MG63 (cell line): ENCODE measurements at places on chromosomes 6 and 20.

GRCh38 chr20:57287007-57287880 is 20.8 kb upstream of the BMP7 start:
- no peak for DNase-seq

DNA sequence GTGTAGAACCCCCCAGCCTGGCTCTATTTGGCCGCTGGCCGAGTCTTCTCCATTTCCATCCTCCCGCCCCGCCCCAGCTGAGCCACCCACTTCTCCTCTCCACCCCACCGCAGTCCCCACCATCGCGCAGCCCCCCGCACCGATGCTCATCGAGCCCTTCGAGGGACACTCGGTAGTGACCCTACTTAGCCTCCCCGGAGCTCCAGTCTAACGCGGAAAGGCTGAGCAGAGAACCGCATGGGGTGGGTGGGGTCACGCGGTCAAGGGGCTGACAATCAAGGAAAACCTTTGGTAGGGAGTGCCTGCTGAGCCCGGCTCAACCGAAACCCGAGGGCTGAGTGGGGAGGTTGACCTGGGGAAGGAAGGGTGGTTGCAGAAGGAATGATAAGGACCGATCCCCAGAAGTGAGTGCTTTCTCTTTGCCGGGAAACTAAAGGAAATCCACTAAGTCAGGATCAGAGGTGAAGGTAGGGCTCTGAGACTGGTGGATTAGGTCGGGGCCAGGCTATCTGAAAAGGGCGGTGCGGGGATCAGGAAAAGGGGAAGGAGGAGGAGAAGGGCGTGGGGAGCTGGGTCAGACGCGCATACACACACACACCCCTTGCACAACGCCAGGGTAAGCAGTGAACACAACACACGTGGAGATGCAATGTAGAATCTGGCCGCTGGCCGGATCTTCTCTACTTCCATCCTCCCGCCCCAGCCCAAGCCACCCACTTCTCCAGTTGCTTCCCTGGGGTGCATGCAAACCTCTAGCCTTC is 49.8 kb downstream of the CPXM1 start:
- no peak for DNase-seq

DNA sequence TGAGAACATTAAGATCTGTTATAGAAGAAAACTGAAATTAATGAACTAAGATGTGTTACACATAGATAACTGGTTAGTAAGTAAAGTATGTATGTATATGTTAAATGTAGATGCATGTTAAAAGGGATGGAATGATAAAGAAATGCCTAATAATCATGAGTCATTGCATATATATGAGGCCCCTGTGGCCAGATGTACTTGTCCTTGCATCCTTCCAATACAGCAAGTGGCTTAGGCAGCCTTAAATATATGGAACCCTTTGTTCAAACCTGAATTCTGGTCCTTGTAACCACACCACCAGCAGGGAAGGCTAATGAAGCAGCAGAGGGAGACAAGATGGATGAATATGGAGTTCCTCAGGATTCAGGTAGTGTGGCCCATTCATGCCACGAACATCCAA is 9.8 kb upstream of the AKAP7 start:
- no peak for DNase-seq

DNA sequence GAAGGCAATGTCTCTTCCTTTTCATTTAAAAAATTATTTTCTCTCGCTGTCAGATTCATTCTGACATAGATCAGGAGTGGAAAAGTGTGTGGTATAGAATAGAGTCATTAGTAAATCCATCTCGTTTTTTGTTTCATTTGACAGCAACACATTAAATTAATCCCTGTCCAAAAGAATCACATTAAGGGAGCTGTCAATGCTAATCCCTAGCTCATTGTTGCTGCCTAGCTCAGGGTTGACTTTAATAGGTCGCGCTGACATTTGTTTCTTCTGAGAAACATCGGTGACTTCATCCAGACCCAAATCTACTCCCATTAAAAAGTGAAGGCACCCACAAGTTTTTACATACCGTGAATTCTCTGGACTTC is 25.4 kb upstream of the MAP3K7 start:
- no peak for DNase-seq

GRCh38 chr6:64254558-64254957 is 619.0 kb downstream of the PHF3 start:
- DNase-seq = no peak
